ENCODE measurements at places on chromosomes 5 and 9.

- no peak for DNase-seq
These were observed 713 bp downstream of the LCN10 start for GRCh38 chr9:136741883-136742571.

- no peak for DNase-seq
These were observed 4.0 kb upstream of the WDR70 start for GRCh38 chr5:37375091-37375490.

- DNase-seq: no peak
These were observed 7.1 kb downstream of the TXNDC8 start for GRCh38 chr9:110330484-110331105.

GRCh38 chr5:123752552-123753179, 240.7 kb downstream of the CSNK1G3 start:
- no peak for DNase-seq

GRCh38 chr5:11026543-11026942, 265.5 kb upstream of the DAP start:
- DNase-seq: no peak

GRCh38 chr5:175059687-175060211, 335.4 kb downstream of the MSX2 start:
- peak; percentile 68 for DNase-seq

GRCh38 chr9:94772639-94773303, 46.3 kb downstream of the AOPEP start:
- peak; percentile 93 for DNase-seq

DNA sequence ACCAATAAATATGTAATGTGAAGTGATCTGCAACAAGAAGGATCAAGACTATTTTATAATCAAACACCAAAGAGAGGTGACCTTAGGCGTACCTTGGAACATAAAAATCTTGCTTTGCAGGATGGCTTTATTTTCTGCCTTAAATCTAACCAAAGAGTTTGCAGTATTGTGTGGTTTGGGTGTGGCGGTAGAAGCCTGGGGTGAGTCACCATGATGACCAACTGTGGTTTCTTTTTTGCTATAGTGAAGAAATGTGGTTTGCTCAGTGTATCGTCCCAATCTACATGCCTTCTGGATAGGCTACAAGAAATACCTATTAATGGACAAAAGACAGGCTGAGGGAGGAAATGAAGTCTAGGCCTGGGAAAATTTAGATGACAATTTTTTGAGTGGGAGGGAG, 5.1 kb upstream of the CAST start:
- DNase-seq: no peak

- no peak for DNase-seq
These were observed 2035.5 kb upstream of the ACO1 start for GRCh38 chr9:30348904-30349303.

GRCh38 chr9:1869843-1870242, 145.3 kb upstream of the SMARCA2 start:
- peak; percentile 7 for DNase-seq

DNA sequence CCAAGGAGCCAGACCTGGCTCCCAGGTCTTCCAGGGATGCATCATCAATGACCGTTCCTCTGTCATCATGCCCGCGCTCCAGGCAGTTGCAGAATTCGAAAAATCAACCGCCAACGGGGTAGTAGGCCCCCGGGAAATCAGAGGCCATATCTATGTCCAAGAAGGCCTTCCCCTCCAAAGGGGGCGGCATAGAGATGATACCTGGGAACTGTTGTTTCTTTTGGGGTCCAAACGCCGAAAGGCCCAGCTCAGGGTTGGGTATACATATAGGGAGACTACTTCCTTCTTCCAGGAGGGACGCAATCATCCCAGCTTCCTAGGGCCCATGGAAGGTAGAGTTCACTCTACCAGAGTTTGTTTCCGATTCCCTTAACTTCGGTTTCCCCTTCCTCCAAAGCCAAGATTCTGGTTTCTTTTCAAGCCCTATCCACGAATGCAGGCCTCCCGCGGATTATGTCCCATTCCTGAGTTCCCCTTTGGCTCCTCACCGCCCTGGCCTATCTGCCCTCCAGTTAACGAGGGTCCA, 754 bp downstream of the DCAF12 start:
- no peak for DNase-seq

DNA sequence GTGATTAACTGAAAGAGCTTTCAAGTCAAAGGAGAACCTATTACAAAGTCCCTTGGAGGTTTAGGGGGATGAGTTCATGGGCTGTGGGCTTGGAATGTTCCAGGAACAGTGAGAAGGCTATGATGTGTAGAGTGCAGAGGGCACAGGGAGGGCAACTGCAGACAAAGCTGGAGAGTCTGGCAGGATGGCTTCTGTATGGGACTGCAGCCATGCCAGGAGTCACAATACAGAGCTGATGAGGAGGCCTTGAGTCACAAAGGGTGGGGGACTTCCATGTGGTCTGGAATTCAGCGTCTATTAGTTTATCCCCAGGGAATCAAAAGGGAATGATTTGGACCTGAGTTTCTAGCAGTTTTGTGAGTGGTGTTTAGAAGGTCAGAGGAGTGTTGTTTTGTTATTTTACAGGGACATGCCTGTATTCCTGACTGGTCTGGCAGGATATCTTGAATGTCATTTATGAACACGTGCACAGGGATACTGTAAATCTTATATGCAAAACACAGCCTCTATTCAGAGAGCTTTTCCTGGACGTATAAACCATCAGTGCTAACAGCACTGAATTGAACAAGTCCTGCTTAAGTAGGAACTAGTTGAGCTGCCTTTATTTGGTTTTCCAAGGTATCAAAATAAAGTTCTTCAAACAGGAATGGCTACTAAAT, 14.3 kb upstream of the TEK start:
- DNase-seq: no peak

GRCh38 chr5:13624283-13625074, 320.0 kb downstream of the DNAH5 start:
- no peak for DNase-seq

- no peak for DNase-seq
These were observed 46.4 kb downstream of the PKD2L2 start for GRCh38 chr5:137935694-137936093.

DNA sequence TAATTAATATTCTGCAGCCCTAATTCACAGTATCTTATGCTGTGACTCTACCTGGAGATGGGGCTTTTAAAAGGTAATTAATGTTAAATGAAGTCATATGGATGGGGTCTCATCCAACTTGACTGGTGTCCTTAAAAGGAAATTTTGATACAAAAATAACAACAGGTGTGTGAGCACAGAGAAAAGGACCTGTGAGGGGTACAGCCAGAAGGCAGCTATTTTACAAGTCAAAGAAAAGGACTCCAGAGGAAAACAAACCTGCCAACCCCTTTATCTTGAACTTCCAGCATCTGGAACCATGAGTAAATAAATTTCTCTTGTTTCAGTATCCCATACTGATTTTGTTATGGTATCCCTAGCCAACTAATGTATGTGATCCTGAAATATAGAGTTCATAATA, 250.3 kb downstream of the TMEM232 start:
- no peak for DNase-seq

DNA sequence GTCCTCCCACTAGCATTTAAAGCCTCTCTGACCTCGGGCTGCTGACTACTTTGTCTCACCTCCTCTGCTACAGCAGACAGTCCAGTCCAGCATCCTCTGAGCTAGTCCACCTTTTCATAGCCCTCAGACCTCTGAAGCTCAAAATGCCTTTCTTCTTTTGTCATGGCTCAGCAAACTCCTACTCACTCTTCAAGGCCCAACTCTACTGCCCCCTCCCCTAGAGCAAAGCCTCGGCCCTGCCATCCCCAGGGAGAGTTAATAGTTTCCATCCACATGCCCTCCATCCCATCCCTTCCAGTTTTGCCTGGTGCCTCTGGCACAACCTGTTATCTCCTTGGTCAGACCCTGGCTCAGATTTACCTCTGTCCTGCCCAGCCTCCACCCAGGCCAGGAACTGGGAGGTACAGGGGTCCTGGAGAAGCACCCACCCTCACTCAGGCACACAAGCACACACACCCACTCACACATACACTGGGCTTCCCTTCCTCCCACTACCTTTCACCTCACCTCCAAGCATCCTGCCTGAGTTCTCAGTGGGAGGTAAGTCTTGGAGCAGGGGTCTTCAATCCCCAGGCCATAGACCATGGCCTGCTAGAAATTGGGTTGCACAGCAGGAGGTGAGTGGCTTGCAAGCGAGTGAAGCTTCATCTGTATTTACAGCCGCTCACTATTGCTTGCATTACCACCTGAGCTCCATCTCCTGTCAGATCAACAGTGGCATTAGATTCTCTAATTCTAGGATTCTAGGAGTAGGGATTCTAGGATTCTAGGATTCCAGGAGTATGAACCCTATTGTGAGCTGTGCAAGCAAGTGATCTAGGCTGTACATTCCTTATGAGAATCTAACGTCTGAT, 18.1 kb downstream of the PDLIM4 start:
- no peak for DNase-seq

DNA sequence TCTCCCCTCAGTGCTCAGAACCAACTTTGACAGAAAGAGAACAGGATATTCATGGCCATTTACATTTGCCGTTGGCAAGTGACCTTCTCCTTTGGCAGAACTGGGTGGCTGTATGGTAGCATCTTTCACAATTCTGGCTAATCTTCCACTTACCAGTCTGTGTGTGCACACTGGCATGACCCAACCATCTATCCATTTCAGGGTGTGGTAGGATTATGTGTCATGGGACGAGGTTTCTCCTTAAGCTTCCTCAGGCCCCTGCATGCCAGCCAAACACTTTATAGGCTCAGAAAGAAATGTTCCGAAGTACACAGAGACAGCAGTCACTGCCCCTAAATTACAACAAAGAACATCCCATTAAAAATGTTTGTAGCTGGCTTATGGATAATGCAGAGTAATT, 497.1 kb downstream of the NFIB start:
- no peak for DNase-seq

GRCh38 chr5:116771466-116772151, 197.0 kb upstream of the SEMA6A start:
- DNase-seq: no peak

GRCh38 chr5:143361438-143361837, 42.0 kb downstream of the NR3C1 start:
- no peak for DNase-seq

DNA sequence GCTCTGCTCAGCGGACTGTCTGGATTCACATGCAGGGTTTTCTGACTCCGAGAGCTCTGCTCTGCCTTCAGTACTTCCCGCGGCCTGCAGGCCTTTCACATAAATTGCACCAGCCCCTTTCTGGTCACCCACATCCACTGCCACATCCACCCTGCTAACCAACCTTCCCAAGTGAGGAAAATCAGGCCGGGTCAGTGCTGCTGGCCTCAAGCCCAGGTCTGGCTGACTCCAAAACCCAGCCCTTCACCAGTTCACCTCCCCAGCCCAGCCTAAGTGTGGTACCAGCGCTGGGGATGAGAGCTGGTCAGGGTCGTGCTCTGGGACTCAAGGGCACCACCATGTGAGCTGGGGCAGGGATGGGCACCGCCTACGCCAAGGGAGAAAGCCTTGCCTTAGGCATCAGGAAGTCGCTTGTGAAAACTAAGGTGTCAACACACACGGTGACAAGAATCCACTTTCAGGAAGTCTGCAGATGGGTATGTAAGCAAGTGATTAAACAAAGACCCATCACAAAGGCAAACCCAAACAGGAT, 12.3 kb downstream of the LMAN2 start:
- DNase-seq: no peak

GRCh38 chr5:10289991-10290390, 17.7 kb downstream of the CMBL start:
- DNase-seq: no peak

- no peak for DNase-seq
These were observed 4.3 kb downstream of the BRD3OS start for GRCh38 chr9:134029248-134030226.

GRCh38 chr5:9197881-9198260, 348.0 kb downstream of the SEMA5A start:
- DNase-seq: no peak

DNA sequence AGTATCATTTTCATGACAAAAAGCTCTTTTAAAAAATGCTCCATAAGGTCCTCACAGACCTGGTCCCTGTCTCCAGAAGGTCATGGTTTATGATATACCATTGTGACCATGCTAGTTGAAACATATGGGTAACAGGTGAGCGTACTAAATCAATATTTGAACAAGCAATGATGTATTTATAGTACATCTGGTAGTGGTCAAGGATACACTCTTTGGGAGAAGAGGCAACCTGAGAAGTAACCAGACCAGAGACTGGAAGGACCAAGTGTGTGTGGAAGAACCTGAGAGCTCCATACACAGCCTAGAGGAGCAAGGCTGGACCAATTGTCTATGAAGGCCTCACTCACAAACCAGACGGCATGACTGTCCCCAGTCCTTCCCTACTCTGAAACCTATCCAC, 55.1 kb downstream of the LHFPL2 start:
- no peak for DNase-seq

DNA sequence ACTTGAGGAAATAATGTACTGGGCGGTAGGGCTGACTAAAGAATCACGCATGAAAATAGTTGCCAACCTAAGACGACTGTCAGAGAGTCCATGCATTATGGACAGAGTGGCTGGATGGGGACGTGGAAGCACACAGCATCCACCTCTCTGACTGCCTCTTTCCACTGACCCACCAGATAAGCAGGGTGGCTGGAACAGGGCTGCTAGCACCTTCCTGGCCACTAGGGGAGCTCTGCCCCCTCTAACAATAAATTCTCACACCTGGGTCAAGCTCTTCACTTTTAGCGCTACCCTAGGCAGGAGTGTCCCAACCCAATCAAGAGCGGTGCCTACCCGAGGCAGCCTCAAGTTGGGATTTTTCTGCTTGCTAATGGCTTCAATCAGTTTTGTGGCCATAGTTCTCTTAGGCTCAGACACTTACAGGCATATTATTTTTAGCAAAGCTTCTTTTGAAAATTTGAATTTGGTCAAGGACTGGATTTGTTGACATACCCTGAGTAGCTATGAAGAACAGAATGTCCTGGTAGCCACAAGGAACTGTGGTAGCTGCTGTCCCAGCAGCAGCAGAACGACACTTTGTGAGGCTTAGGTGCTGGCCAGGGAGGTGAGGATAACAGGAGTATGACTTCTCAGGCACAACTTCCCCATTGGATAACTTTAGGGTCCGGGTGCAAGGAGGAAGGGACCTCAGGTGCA, 6.9 kb upstream of the TPM2 start:
- peak; percentile 19 for DNase-seq

DNA sequence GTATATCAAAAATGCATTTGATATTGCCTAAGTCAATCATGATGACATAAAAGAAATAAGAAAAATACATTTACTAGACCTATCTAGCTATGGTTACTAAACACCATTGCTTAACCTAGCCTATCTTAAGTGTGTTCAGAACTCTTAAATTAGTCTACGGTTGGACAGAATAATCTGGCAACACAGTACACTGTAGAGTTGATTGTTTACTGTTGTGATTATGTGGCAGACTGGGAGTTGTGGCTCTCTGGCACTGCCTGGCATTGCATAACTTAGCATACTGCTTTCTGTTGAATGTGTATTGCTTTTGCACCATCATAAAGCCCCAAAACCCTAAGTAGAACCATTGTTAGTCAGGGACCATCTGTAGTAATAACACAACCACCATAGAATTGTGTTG, 21.2 kb upstream of the ZFAND5 start:
- no peak for DNase-seq

- no peak for DNase-seq
These were observed 12.0 kb upstream of the ACSL6 start for GRCh38 chr5:132023258-132024116.

GRCh38 chr5:121805911-121806310, 45.8 kb upstream of the FTMT start:
- DNase-seq: no peak

- DNase-seq: no peak
These were observed 24.5 kb downstream of the PCSK5 start for GRCh38 chr9:75914883-75915452.

- DNase-seq: no peak
These were observed 63.2 kb downstream of the SLC44A1 start for GRCh38 chr9:105307591-105308130.

- no peak for DNase-seq
These were observed 1072.1 kb upstream of the WWC1 start for GRCh38 chr5:167219298-167219697.

GRCh38 chr5:58405175-58405574, 54.7 kb downstream of the PLK2 start:
- DNase-seq: no peak

All from NCI-H1105 (cell line).